ENCODE measurements at places on chromosomes 4 and X.

DNA sequence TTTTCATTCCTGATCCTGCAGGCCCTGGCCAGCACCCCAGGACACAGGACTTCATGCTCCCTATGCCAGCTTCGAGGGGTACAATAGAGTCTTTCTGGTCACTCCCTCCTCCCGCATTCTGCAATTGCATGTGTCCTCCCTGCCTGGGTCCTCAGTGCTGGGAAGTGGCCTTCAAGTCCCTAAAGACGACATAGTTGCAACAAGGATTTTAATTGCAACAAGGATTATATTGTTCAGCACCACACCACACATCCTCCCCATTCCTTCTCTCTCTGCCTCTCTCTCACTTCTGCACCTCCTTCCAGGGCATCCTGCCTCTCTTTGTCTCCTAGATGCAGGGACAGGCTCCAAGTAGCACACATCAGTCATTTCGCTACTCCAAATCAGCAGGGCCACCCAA is 25.5 kb downstream of the SCD5 start:
- no peak for DNase-seq

- no peak for DNase-seq
Observed at GRCh38 chr4:165844161-165844560, 28.9 kb upstream of the TLL1 start.

DNA sequence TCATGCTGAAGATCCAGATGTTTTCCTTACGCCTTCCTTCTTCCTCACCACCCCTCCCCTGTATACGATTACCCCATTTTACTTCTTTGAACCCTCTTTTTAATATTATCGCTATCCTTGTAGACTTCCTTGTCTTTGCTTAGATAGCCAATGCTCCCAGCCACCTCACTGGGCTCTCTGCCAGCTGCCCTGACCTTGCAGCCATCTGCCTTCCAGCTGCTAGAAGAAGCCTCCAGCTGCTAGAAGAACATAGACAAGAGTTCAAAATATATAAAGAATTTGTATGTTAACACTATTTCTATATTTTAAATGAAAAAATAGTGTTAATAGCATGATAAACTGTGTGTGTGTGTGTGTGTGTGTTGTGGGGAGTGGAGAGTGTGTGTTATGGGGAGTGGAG is 374.7 kb downstream of the ANKRD50 start:
- DNase-seq, result no peak

- DNase-seq, result no peak
Observed at GRCh38 chr4:52037689-52038102, 403 bp downstream of the SGCB start.

- no peak for DNase-seq
Observed at GRCh38 chr4:3286335-3287175, 6.3 kb upstream of the RGS12 start.

GRCh38 chrX:37860721-37861120 is 13.3 kb upstream of the DYNLT3 start:
- no peak for DNase-seq

- DNase-seq, result no peak
Observed at GRCh38 chrX:39823854-39824253, 273.9 kb downstream of the BCOR start.

DNA sequence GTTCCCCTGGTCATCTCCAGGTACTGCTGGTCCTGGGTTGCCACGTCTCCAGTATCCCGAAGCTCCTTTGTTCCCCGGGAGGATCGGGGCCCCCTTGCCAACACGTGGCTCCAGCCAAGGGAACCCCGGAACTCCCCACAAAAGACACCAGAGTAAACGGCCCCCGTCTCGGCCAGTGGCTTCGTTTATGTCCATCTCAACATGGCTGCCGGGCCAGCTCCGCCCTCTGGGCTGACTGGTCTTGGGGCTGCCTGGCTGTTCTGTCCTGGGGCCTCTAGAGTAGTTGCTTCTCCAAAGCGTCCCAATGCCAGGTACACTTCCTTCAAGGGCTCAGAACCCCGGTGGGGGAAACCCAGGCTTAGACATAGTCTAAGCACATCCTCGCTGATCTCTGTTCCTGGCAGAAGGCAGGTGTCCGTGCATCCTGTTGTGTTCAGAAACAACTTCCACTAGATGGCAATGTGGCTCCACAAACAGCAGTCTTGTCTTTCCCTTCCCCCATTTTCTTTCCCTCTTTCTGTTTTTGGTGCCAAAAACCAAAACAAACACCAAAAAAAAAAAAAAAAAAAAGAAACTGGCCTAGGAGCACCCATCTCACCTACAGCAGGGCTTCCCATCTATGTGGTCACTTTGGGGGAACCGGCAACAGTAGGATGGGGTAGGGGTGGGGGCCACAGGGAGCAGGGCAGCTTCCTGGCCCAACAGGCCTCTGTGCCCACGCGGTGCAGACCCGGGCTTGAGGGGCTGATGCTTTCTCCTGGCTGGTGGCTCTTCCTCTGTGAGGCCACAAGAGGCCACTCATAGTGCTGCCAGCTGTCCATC is 35.3 kb downstream of the NBDY start:
- peak; percentile 93 for DNase-seq

- DNase-seq, result no peak
Observed at GRCh38 chr4:125484912-125485311, 170.2 kb downstream of the FAT4 start.

- DNase-seq, result no peak
Observed at GRCh38 chr4:150297861-150298474, 219.7 kb downstream of the DCLK2 start.

GRCh38 chr4:31037703-31038102 is 317.5 kb downstream of the PCDH7 start:
- DNase-seq, result no peak

DNA sequence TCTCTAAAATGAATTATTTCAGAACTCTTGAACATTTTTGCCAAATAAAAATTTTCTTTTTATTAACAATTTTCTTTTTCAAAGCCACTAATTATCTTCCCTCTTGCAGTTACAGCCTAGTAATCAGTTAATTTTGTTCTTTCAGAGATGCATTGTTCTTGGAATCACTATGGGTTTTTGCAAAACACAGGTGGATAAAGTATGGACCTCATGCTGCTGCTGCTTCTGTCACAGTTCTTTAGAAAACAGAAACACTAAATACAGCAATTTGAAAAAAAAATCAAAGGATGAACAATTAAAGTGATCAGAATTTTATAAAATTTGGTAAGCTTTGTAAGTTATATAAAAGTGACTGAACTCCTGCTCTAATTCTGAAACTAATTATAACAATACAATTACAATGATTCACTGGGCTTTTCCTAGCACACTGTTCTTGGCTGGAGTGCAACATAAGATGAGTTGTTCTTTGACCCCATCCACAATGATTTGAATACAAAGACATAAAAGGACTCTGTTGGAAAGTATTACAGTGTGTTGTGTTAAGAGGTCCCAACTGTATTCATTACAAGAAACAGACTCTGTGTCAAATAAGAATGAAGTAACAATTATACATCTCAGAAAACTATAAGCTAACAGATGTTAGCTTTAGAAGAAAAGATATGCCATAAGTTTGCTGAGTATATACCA is 59.4 kb upstream of the GK2 start:
- no peak for DNase-seq

DNA sequence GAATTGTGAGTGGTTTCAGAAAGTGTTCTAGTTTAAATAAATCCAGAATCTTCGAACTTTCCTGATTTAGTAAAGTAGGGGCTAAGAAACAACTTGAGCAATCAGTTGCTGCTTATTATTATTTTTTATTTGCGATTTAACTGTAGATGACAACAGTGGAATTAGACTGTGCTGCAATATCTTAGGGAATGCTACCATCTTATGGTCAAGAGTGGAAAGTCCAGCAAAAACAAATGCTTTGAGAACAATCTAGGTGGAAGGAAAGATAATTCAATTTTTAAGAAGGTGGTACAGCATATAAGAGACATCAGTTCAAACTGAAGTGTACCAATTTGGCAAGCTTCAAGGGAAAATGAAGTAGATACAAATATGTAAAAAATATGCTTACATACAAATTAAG is 73.3 kb downstream of the CYLC1 start:
- DNase-seq, result no peak

- DNase-seq, result no peak
Observed at GRCh38 chr4:37385424-37385823, 140.9 kb downstream of the NWD2 start.

DNA sequence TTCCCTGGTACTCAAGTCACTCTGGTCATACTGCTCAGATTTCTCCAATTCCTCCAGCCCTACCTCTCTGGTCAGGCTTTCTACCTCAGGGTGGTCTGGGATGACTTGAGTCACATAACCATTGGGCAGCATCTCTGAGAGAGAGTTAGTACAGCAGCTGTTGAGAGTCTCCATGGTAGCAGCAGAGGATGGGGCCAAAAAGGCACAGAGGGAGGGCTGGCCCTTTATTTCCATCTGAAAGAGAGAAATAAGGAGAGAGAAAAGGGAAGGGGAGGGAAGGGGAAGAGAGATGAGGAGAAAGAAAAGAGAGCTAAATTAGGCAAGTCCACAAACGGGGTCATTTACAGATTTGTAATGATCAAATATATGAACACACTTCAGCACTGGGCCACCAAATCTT is 149.1 kb upstream of the ARHGEF9 start:
- DNase-seq, result no peak

DNA sequence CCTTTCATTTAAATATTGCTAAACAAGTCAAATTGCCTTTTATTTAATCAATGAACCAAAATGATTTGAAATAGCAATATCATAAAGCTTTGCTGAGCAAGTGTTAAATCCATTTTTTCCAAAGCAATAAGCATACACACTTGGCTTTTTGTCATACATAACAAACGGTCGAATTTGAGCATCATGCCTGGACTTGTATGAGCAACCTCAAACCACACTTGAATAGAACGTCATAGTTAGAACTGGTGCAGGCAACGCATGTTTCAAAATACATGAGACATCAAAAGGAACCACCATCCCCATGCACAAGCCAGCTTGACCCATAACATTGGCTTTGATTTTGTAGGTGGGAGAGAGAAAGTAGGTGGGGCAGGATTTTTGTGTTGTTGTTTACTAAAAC is 812.3 kb upstream of the FRG1 start:
- DNase-seq, result no peak

DNA sequence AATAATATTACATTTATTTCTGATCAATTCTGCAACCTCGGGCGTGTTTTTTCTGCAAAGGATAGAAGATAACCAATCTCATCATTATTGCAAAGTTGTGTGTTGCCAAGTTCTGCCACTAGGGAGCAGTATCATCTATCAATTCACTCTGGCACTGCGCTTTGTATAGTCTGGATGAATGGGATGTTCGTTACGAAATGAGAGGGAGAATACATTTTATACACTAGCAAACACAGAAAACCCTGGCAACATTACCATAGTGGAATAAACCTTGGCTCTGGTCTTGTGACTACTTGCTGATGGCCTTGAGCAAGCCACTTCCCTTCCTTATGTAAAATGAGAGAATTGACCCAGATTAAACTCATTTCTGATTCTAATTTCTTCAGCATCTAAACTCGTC is 97.5 kb upstream of the ZNF518B start:
- DNase-seq, result no peak

DNA sequence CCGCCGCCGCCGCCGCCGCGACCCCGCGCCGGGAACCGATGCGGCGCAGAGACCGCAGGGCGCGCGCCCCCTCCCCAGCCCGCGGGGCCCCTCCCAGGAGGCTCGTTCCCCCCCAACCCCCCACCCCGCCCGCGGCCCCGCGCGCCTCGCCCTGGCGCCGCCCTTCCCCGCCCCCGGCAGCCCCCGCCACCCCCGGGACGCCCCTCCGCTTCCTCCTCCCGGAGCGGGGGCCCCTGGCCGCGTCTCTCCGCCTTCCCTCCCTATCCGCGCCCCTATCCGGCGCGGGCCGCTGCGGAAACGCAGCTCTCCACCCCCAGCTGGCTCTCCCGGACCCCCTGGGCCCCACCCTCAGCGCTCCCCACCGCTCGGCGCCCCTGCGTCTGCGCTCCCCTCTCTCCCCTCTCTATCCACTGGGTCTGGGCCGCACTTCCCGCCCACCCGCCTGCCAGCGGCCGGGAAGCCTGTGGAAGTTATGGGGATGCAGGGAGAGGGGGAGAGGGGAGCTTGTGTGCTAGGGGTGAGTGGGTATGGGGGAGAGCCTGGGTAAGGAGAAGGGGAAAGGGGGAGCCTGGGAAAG is at the start of gene TMEM271:
Gene TMEM271 (minus strand): TSS at position 51 of the 577 bp plus-strand sequence. CDS start 233 bp downstream, outside the sequence.
- DNase-seq, result no peak

DNA sequence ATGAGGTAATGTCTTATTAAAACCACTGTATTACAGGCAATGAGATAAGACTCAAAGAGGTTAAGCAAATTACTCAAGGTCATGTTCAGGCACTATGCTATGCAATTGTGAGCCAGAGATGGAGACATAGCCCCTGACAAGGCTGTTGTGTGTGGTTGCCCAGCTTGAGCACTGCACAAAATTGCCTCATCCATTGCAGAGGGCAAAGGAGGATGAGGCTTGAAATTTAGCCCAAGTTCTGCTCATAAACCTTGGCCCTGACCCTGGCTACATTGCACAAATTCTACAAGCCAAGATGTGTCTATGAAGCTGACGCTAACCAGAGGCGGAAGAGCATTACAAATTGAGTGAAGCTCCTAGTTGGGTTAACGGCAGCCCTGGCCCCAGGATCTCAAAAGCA is 65.6 kb upstream of the PGM2 start:
- DNase-seq, result no peak

GRCh38 chrX:10480861-10481260 is 139.5 kb downstream of the MID1 start:
- DNase-seq, result no peak

GRCh38 chr4:90799895-90800294 is 672.7 kb downstream of the CCSER1 start:
- DNase-seq, result no peak

DNA sequence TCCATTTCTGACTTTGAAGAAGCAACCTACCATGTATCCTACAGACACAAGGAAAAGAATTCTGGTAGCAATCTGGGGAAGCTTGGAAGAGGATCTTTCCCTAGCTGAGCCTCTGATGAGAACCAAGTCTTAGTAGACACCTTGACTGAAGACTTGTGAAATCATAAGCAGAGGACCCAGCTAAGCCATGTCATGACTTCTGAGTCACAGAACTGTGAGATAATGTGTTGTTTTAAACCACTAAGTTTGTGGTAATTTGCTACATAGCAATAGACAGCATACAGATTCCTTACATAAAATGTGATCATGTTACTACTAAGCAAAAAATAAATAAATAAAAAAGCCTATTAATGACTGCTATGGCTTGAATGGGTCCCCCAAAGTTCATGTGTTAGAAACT is 71.3 kb upstream of the ANKRD50 start:
- DNase-seq, result no peak

DNA sequence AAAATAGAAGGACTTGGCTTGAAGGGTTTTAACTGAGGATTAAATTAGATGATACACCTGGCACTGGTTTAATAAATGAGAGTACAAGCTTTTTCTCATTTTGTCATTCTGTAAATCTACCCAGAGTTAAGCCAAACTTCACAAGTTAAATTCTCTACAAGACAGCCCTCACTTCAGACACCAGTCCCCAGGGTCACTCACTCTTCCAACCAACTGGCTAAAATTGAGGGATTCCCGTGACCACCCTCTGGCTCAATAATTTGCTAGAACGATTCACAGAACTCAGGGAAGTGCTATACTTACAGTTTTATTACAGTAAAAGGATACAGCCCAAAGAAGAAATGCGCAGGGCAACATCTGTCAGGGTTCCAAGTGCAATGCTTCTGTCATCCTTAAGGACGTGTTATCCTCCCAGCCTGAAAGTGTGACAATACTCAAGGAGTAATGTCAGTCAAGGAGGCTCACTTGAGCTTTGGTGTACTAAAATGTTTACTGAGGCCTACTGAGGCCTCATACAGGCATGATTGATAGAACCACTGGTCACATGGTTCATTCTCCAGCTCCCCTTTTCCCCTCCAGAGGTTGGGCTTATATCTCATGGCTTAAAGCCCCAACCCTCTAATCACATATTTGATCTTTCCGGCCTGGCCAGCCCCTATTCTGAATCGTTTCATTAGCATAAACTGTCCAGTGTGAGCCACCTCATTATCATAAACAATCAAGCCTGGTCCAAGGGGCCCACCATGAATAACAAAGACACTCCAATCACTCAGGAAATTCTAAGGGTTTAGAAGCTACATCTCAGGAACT is 9.6 kb upstream of the TMSB4X start:
- DNase-seq, result no peak

Data from vagina (tissue), 2 donors.